ENCODE measurements at places on chromosomes 16 and 17.

GRCh38 chr16:19874851-19875546 is 9.6 kb downstream of the GPRC5B start:
- no peak for DNase-seq

DNA sequence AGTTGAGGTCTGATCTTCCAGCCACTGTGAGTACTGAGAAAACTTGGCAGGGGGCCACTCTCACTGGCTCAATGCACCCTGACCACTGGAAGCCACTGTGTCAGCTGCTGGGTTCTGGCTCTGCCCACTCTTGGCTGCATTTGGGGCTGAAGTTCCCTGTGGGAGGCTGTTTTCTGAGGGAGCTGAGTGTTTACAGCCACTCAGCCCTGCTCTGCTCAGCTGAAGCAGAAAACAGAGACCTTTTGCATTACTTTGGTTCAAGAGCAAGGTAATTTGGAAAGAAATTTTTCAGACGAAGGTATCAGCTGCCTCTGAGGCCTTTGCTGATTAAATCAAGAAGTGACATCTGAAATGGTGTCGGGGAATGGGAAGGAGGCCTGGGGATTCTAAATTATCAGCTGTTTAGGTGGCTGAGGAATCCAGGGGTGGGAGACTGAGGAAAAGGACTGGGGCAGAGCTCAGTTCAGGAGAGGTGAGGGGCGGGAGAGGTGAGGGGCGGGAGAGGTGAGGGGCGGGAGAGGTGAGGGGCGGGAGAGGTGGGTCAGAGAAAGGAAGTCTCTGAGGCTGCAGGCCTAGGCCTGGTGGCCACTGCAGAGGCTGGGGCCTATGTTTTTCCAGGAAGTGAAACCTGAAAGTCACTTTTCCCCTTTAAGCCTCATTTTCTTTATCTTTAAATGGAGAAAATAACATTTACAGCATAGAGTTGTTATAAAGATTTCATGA is at the start of gene ACSM5:
Gene ACSM5 (plus strand): TSS at position 137 of the 723 bp plus-strand sequence. CDS start 1,951 bp downstream, outside the sequence.
- DNase-seq = no peak

DNA sequence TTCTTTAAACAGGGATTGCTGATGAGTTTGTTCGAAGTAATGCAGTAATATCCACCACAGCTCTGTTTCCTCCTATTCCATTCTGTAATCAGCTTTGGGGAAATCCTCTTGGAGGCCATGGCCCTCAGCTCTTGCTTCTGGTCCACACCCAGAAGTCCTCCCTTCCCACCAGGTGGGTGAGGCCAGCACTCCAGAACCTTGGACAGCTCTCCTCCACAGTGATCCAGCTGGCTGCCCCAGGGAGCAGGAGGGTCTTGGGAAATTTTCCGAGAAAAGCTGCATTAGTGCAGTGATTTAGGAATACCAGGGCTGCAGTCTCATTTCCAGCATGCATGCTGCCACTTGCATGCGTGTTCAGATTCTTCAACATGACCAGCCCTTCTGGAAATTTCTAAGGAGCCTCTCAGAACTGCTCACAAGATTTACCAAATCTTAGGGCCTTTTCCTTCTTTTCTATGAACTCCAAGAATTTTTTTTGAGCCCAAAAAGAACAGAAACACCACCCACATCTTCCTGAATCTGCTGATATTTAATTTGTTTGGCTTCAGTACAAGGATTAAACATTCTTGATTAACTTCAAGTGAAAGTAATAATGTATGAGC is 4.2 kb downstream of the SMPD3 start:
- no peak for DNase-seq

GRCh38 chr17:31281061-31281460 is 16.0 kb downstream of the OMG start:
- no peak for DNase-seq

DNA sequence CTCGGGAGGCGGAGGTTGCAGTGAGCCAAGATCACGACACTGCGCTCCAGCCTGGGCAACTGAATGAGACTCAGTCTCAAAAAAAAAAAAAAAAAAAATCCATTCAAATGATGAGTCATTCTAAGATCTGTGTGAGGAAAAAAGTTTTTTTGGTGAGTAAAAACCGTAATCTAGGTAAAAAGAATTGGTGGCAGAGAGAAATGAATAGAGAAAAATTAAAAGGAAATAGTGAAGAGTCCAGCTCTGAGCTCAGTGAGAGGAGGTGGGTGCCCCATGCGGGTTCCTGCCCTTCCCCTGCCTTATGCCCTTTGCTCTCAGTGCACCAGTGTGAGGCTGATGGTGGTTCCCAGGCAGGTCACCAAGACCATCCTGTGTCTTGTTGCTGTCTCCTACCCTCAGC is 20.9 kb downstream of the GAN start:
- DNase-seq = no peak

DNA sequence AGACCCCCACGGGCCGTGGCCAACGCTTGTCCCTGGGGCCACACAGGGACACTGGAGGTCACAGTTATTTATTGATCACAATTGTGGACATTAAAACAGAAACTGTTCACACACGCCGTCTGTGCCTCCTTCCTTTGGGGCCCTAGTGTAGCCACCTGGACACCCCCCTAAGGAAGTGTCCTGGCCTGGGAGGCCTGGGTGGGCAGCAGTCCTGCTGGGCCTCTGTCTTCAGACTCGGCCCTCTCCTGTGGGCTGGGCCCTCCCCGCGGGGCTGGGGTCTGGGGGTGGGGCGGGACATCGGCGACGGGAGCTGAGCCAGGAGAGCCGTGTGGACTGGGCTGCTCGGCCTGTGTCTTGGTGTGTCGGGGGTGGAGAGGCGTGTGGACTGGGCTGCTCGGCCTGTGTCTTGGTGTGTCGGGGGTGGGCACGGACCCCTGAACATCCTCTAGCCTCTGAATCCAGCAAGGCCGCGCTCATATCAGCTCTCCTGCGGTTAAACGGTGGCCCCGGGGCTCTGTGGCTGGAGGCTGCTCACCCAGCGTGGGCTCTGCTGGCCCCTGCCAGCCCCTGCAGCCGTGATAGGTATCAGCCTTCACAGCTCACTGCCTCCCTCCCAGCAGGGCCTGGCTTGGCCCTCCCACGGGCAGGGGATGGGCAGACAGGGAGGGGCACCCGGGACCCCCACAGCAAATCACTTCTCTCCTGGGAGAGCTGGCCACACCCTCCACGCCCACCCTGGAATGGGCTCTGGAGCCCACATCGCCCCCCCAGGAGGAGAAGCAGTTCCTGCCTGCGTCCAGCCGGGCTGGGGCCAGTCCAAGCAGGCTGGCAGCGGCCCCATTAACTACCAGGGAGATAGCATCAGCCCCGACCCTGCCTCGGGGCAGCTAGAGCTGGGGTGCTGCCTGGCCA is 1.1 kb upstream of the NHLRC4 start:
- DNase-seq = no peak

- no peak for DNase-seq
These were observed 40.6 kb downstream of the HIC1 start for GRCh38 chr17:2095536-2095910.

DNA sequence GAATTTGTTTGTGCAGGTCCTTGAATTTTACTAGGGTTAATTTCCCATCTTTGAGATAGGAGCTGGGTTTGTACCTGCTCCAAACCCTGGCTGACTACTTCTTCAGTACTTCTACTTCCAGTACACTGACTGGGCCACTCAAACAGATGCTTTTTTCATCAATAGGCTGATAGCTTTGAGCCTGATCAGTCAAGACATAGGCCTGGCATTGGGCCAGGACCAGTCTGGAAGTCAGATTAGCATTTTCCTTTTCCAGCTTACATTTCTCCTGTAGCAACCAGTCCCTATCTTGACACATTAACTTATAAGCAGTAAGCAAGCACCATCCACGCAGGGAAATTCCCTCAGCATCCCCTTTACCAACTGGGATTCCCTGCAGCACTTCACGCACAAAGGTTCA is 7.5 kb upstream of the TMEM101 start:
- no peak for DNase-seq

DNA sequence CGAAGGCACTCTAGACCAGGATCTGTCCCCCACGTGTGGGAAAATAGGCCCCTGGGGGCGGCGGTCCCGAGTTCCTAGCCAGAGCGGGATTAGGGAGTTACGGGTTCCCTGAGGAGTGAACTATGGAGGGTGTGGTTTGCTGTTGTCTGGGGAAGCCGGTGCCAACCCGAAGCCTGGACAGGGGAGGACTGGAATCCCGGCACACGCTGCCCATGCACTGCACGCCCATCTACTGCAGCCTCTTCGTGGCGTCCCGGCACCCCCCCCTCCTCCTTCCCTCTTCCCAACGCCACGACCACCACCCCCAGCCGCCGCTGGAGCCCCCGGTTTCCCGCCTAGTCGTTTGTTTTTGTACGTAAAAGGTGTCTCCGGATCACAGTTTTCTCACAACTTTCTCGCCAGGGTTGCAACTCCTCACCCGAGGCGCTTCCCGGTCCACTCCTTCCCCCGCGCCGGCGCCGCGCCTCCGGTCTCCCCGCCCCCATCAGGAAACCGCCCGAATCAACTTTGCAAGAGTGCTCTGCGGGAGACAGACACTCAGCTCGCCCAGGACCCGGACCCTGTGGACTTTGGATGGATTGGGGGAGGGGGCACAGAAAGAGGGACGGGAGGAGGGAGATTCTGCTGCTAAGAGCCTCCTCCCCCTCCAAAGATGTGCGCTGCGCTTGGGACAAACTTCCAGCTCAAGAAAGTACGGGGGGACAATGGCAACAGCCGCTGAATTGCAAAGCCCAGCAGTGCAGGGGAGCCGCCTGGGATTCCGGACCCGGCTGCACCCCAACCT is 1.4 kb upstream of the LHX1 start:
- peak; percentile 14 for DNase-seq

DNA sequence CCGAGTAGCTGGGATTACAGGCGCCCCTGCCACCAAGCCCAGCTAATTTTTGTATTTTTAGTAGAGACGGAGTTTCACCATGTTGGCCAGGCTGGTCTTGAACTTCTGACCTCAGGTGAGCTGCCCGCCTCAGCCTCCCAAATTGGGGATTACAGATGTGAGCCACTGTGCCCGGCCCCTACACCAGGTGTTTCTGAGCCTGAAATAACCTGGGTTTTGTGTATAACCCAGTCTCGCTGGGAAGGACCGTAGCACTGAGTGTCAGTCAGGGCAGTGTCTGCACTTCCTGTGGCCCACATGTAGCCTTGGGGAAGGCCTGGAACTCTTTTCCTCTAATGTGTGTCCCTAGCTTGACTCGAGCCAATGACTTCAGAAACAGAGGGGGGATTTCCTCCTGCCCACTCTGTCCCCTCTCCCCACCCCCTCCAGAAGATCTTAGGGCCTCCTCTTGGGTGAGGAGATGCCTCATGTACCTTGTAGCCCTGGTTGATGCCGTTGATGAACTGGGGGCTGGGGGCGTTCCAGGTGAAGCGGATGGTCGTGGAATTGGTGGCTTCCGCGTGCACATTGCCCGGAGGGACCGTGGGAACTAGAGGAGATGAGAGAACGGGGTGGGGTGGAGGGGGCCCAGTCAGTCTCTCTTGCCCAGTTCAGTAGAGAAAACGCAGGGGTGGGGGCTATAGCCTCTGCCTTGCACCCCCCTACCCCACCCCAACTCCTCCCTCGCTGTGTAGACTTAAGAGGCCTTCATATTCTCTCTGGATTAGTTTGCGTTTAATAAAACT is 102.6 kb upstream of the CDC42EP4 start:
- no peak for DNase-seq

- DNase-seq = no peak
These were observed 22.6 kb downstream of the ZFHX3 start for GRCh38 chr16:73025151-73025855.

DNA sequence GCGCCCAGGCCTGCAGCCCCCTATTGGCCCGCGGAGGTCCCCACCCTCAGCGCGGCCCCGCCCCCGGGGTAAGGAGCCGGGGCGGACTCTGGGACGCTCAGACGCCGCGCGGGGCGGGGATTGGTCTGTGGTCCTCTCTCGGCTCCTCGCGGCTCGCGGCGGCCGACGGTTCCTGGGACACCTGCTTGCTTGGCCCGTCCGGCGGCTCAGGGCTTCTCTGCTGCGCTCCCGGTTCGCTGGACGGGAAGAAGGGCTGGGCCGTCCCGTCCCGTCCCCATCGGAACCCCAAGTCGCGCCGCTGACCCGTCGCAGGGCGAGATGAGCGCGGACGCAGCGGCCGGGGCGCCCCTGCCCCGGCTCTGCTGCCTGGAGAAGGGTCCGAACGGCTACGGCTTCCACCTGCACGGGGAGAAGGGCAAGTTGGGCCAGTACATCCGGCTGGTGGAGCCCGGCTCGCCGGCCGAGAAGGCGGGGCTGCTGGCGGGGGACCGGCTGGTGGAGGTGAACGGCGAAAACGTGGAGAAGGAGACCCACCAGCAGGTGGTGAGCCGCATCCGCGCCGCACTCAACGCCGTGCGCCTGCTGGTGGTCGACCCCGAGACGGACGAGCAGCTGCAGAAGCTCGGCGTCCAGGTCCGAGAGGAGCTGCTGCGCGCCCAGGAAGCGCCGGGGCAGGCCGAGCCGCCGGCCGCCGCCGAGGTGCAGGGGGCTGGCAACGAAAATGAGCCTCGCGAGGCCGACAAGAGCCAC is at the start of gene NHERF1:
Gene NHERF1 (plus strand): TSS at position 100 of the 750 bp plus-strand sequence. CDS start 219 bp downstream, at position 319.
- peak; percentile 96 for DNase-seq

DNA sequence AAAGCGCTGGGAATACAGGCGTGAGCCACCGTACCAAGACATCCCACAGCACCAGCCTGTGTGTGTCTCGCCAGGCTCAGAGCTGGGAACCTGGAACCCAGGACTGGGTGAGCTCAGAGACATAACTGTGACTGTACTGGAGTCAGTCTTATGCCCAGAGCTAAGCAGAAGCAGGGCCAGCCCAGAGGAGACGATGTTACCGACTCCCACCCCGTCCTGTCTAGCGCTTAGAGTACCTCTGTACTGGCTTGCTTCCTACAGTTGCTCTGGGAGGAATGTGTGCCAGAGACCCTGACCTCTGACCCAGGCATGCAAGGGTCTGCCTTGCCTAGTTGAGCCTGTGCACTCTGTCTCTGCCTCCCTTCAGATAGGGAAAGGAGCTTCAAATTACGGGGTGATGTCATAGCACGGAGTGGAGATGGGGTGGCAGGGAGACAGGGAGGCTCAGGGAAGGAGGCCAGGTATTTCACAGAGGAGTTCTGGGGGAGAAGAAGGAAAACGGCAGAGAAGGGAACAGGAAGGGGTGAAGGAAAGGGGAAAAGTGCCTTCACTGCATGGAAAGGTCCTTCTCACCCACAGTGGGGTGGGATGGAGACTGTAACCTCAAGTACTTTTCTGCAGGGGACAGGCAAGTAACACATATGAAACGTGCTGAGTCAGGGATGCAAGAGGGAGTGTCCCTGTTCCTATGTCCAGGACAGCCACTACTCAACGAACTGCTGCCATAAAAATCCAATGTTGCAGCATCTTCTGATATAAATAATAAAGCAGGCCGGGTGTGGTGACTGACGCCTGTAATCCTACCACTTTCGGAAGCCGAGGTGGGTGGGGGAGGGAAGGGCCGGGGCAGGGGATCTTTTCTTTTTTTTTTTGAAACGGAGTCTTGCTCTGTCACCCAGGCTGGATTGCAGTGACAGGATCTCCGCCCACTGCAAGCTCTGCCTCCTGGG is 5.8 kb upstream of the ARMC5 start:
- no peak for DNase-seq

GRCh38 chr16:29806641-29807425 is 504 bp downstream of the MAZ start:
- no peak for DNase-seq

DNA sequence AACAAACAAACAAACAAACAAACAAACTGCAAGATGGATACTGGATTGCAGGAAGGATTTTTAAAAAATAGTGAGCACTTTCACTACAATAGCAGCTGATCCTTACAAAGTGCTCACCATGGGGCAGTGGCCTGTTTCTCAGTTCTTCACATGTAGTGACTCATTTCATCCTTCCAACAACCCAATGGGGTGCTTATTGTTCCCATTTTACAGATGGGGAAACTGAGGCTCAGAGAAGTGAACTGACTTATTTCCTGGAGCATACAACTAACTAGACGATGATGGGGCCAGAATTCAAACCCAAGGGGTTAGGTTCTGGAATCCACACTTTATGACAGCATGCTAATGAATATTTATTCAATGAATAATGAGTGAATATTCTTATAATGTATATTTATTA is 61.2 kb downstream of the MYH11 start:
- DNase-seq = no peak
